Neural cell (in vitro differentiated cells): ENCODE measurements at places on chromosomes 5 and 9. TPM values are rescaled to one million over a fixed set of nuclear protein-coding genes. Genes with fewer than 3 reads are reported as not detected.

PCDHGC4 gene
- 4.3 and 6.4 TPM in 2 replicates for polyA plus RNA-seq

HAPLN1 gene
- polyA plus RNA-seq = 0.10 TPM in 2 replicates

FABP6 gene
- polyA plus RNA-seq = 3.6 TPM in 1 of 2 replicates, not detected in the other

MAT2B gene
- polyA plus RNA-seq = 28.5 and 31.8 TPM in 2 replicates

DRD1 gene
- polyA plus RNA-seq = 0.33 and 0.72 TPM in 2 replicates

PRDM9 gene
- not detected in 2 replicates for polyA plus RNA-seq

FOXE1 gene
- 0.14 TPM in 1 of 2 replicates, not detected in the other for polyA plus RNA-seq

BARX1 gene
- polyA plus RNA-seq = not detected in 2 replicates

FAM151B gene
- polyA plus RNA-seq = 3.3 and 5.3 TPM in 2 replicates

SLC4A9 gene
- polyA plus RNA-seq = not detected in 2 replicates

GLRX gene
- polyA plus RNA-seq = 50.9 and 54.0 TPM in 2 replicates

HACD4 gene
- polyA plus RNA-seq = not detected in 2 replicates

PCDHGB1 gene
- 0.46 and 0.68 TPM in 2 replicates for polyA plus RNA-seq

PCDHA10 gene
- 5.5 and 6.7 TPM in 2 replicates for polyA plus RNA-seq

PCDHA3 gene
- polyA plus RNA-seq = 1.7 and 3.0 TPM in 2 replicates

DPYSL3 gene
- 689 and 736 TPM in 2 replicates for polyA plus RNA-seq

KLF9 gene
- polyA plus RNA-seq = 0.11 and 0.60 TPM in 2 replicates
